Stimulated activated CD4-positive, alpha-beta T cell treated with anti-CD3 and anti-CD28 coated beads, Interleukin-1b, Interleukin-23, amount 100 ng/mL, for 1 hour (primary cell): ENCODE measurements at places on chromosomes 7 and 10.

- DNase-seq = no peak
Observed at GRCh38 chr7:27166531-27167505, 1.5 kb upstream of the HOXA9 start.

- no peak for DNase-seq
Observed at GRCh38 chr7:112081778-112082177, 124.4 kb downstream of the DOCK4 start.

GRCh38 chr10:34078017-34078744, 736.9 kb downstream of the PARD3 start:
- DNase-seq = no peak

DNA sequence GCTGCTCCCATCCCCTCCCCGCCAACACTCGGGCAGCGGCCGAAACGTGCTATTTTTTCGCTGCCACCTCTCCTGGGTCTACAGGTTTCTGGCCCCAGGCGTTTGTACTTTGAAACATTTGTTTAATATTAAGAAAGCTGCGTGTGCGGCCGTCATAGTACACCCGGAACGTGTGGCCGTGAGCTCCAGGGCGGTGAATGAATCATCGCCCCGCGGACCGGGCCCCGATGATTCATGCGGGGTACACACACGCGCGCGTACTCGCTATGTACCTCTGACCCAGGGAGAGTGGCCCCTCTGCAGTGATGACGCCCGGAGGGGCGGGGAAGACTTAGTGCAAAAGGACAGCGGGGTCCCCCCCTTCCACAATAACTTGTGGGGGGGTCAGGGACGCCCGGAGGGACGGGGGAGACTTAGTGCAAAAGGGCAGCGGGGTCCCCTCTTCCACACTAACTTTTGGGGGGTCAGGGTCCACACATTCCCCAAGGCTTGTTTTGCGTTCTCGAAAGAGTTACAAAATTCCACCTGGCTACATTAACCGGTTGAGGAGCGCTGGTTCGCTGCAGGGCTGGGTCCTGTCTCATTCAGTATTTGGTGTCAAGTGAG, 56.5 kb upstream of the PCGF5 start:
- DNase-seq = peak; percentile 25

DNA sequence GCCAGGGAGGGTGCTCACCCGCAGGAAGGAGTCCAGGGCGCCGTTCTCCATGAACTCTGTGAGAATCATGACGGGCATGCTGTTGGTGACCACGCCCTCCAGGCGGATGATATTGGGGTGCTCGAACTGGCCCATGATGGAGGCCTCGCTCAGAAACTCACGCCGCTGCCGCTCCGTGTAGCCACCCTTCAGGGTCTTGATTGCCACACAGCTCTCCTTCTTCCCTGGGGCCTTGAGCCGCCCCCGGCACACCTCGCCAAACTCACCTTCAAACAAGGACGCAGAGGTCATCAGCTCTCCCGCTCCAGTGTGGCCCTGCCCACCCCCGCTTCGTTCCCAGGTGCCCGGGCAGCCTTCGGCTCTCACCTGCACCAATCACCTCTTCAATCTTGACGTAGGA, 14.6 kb downstream of the EPHB4 start:
- DNase-seq = no peak

- DNase-seq = no peak
Observed at GRCh38 chr10:112839928-112840654, 110.0 kb upstream of the TCF7L2 start.

DNA sequence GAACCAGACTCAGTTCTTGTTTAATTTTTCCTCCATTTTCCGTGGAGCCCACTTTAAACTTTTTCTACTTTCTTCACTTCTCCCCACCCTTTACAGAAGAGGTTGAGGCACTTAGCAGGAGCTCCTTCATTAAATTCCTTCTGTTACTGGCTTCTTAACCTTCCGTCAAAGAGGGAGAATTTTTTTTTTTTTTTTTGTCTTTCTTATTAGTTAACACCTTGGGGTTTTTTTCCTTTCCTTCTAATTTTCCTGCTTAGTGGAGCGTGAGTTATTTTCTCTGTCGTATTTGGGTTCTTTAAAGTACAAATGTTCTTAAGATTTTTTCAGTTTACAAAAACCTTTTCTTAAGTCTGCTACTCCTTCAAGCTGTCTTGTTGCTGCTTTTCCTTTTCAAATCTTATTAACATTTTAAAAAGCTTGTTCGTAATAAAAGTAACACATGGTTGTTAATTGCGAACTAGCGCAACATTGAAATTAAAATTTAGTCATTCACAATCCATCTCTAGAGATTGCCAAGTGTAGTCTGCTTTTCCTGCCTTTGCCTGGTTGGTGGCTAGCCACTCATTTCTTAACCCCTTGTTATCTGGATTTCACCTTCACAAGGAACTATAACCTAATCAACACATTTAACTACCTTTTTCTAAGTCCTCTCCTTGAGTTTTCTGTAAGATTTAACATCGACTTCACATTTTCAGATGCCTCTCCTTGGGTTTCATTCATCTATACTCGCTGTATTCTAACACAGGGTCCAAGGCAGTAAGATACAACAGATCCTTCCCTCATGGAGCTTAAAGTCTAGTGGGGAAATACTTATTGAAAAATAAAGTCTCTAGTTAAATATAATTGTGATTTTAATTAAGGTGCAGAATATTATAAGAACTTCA, 2.0 kb downstream of the BMPR1A start:
- DNase-seq = no peak

GRCh38 chr10:71965623-71966022, 1.4 kb downstream of the CHST3 start:
- no peak for DNase-seq

DNA sequence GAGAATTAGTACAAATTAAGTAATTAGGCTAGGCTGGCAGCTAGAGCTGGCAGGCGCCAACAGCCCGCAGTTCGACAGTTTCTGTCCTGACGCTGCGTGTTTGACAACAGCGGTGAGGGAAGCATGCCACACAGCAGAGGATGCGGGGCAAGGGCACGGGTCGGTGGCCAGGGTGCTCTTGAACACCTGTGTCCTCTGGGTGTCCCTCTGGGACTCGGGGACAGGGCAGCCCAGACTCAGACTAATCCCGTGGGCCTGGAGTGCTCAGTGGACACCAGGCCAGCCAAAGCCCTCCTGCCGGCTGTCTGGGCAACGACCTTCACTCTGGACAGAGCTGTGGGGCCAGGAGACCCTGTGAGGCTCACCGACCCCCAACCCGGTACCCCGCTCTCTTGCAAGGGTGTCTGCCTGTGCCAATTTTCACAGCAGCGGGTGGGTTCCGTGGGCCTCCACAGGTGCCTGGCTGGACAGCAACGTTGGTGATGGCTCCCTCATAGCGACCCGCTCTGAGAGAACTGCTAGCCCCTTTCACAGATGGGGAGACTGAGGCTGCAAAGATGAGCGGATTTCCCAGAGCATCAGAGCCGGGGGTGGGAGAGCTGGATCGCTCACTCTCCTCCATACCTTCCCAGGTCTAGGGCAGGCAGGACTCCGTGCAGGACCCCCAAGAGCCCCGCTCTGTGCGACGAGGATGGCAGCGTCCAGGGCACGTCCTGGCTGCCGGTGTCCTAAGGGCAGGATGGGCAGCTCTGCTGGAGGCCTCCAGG, 48.5 kb downstream of the FOXL3 start:
- DNase-seq = no peak

DNA sequence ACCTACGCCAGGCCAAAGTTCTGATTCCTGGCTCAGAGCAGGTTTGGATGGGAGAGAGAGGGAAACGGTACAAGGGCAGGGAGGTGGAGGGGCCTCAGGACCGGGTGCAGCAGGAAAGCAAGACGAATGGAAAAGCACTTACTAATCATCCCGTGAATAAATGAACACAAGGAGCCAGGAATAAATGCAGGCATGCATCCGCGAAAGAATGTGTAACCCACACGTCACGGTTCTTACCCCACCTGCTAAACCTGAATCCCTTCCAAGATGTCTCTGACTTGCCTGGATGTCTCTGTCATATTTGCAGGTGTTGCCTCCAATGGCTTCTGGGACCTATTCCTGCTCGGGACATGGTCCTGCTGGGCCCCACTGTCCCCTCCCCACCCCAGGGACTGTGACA, 335.2 kb upstream of the RNF32 start:
- DNase-seq = no peak

GRCh38 chr7:15866753-15867152, 180.3 kb upstream of the MEOX2 start:
- no peak for DNase-seq

DNA sequence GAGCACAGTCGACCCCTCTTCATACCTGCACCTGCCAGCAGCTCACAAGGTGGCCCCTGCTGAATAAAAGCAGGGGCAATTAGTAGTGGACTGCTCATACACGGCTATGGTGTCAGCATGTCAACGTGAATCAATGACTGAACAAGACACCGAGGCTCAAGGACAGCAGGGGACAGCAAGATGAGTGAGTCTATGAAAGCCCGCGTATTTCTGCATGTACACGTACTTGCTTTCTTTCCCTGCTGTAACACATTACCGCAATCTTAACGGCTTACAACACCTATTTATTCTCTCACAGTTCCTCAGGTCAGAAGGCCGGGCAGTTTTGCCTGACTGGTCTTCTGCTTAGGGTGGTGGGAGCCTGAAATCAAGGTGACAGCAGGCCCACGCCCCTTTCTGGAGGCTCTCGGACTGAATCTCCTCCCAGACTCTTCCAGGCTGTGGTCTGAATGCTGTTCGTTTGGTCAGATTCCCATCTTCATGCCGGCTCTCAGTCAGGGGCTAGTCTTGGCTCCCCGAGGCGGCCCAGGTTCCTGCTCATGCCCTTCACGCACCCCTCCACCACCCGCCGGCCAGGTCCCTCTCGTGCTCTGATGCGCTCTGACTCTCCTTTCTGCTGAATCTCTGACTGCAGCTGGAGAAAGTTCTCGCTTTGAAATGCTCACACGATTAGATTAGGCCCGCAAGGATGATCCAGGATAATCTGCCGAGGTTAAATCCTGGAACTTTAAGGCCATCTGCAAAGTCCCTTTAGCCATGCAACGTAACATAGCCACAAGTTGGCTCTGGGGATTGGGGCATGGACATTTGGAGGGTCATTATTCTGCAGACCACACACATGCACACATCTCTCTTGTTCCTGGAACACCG, 7.8 kb upstream of the PPP2R2D start:
- DNase-seq = no peak

DNA sequence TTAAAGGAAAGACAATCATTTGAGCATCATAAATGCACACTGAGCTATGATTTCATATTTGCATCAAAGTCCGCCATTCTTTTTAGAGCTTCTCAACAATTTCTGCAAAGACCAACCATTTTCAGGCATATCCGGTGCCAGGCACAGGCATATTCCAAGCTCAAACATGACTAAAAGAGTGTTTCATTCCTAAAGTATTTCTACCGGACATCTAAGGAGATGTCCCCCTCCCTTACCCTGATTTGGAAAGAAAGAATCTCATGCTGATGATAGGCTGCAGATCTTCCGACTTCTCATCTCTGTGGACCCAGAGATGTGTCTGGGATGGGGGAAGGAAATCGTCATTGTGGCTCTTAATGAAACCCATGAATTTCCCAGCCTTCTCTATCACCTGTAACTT, 600.5 kb upstream of the MGMT start:
- no peak for DNase-seq

- no peak for DNase-seq
Observed at GRCh38 chr10:11444531-11445228, 166.8 kb downstream of the USP6NL start.

- DNase-seq = no peak
Observed at GRCh38 chr7:81672872-81673271, 97.0 kb downstream of the HGF start.

DNA sequence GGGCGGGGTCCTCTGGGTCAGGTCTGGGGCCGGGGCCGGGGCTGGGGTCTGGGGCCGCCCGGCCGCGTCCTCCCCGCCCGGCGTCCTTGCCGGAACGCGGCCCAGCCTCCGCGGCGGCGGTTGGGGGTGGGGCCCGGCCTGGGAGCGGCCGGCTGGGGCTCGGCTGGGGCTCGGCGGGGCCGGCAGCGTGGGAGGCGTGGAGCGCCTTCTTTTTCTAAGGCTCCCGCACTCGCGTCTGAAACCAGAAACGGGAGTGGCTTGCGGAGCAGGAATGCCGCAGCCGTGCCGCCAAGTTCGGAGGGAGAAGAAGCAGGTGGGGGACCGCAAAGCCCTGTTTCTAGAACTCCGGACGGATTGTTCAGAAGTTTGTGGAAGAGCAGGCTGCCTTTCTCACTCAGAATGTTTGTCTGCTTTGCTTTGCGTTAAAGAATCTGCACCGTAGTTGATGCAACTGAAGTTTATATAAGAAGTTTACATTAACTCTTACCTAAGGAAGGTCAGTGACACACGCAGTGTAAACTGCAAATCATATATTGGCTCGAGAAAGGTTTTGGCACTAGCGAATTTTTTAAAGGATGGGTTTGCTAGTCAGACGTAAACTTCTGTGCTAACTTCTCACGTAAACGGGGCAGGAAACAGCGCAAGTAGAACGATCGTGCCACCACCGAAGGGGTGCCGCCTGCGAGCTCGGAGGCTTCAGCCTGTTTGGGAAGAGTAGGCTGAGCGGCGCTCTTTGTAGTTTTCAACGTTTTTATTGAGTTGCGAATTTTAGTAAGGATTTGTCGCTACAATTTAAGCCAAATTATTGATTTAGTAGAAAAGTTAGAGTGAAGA, 729 bp downstream of the DNAJB6 start:
- DNase-seq = peak; percentile 7

- DNase-seq = no peak
Observed at GRCh38 chr7:1610013-1610677, 40.3 kb upstream of the PSMG3 start.

GRCh38 chr7:12133865-12134264, 77.2 kb upstream of the TMEM106B start:
- DNase-seq = no peak

- DNase-seq = no peak
Observed at GRCh38 chr10:119754085-119754484, 28.2 kb downstream of the INPP5F start.

DNA sequence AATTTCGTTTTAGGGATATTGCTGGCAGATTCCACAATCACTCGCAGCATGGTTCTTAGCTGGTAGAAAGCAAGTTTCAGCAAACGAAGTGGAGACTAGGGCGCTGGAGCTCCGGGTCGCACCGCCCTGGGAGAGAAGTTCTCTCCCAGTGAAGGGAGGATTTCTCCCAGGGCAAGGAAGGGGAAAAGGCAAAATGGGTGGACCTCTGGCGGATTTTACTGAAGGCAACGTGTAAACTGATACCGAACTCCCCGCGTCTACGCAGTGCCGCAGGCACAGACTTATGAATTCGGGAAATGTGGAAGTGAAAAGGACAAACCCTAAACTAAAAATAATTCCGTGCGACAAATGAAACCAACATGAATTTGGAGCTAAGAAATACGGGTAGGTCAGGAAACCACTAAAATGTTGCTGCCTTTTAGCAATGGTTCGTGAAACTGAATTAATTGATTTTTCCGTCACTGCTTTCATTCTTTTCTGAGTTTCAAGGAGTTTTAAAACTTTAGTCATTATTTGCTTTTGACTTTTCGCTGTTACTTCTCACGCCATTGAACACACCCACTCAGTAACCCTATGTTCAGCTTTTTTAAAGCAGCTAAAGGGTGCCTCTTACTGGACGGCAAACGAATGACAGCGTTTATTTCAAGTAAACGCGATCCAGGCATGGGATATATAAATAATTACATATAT, at the start of gene MYOF:
Gene MYOF, minus strand, starts transcription at position 190 of the 690 bp plus-strand sequence. Its CDS starts 140 bp downstream, at position 50.
- DNase-seq = no peak
